ENCODE measurements at places on chromosomes 7 and 10. TPM values are rescaled to one million over a fixed set of nuclear protein-coding genes. Genes with fewer than 3 reads are reported as not detected.
A peak's percentile ranks its signal among the peaks of the same experiment; 100 is the strongest.

DNA sequence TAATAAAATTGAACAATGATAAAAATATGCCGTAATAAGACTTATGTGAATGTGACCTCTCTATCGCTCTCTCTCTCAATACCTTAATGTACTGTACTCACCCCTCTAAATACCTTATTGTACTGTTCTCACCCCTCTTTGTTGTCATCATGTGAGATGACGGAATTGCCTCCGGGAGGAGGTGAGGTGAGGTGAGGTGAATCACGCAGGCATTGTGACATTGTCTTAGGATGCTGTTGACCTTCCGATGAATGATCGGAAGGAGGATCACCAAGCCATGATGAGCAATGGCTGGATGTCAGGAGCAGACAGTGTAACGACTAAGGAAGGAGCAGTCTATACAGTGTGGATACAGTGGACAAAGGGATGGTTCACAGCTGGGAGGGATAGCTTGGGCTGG lies 87.4 kb upstream of the FAM20C start:
- DNase-seq: no peak

GTF2I gene
- 175 TPM for polyA plus RNA-seq

CLDN4 gene
- polyA plus RNA-seq: 0.97 TPM

GRCh38 chr10:130805635-130806030 lies 505.9 kb downstream of the TCERG1L start:
- DNase-seq: no peak

- peak; percentile 32 for DNase-seq
These were observed 90.1 kb downstream of the EPC1 start for GRCh38 chr10:32256613-32257437.

PDAP1 gene
- 119 TPM for polyA plus RNA-seq

DNA sequence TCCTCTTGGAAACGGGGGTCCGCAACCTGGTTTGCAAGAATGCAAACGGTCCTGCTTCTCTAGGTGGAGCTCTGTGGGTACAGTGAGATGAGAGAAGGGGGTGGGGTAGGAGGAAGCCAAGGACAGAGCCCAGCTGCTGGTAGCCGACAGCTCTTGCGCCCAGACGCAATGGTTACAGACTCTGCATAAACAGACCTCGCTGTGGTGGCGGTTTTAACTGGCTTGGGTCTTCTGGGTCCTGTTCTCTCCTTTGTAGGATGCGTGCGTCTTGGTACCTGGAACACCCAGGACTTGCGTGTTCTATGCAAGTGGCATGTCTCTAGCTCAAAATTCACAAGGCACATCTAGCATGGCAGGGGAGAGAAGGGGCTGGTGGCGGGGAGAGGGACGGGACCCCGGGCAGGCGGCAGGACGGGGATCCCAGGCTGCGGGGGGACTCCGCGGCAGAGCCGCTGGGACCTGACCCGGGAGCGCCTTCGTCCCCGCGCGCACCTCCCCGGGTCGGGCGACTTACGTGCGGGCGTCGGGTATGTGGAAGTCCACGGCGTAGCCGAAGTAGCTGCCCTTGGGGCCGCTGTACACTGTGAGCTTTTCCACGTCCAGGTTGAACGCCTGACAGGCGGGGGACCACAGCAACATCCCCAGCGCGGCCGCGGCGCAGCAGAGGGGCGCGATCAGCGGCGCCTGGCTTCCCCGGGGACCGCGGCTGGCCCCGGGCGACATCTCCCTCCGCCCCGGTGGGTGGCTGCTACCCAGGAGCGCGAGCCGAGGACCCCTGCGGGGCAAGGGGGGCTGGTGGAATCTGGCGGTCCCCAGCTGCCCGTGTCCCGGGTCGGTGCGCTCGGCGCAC lies 448 bp downstream of the ITGA8 start:
- DNase-seq: peak; percentile 32

GRCh38 chr7:920351-921070 lies 34.0 kb downstream of the ADAP1 start:
- no peak for DNase-seq

- peak; percentile 84 for DNase-seq
These were observed 105.2 kb downstream of the THSD7A start for GRCh38 chr7:11726794-11727155.

DNA sequence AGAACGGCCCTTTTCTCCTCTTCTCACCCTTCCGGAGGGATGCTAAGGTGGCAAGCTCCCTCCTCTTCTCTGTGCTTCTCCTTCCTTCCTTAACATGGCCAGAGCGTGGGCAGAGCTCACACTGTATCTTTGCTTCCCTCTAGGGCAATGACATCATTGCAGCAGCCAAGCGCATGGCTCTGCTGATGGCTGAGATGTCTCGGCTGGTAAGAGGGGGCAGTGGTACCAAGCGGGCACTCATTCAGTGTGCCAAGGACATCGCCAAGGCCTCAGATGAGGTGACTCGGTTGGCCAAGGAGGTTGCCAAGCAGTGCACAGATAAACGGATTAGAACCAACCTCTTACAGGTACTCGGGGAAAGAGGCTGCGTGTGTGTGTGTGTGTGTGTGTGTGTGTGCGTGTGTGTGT lies 36.6 kb downstream of the AP3M1 start:
- DNase-seq: no peak

- peak; percentile 64 for DNase-seq
These were observed 20.5 kb upstream of the PITRM1 start for GRCh38 chr10:3192856-3193635.

HSPA12A gene
- polyA plus RNA-seq: 8.0 TPM

GRCh38 chr7:44736896-44737295 lies 11.8 kb upstream of the ZMIZ2 start:
- no peak for DNase-seq

CCL26 gene
- polyA plus RNA-seq: 1.6 TPM

CDC14C gene
- polyA plus RNA-seq: not detected

PRRT4 gene
- polyA plus RNA-seq: 32.9 TPM

ZCWPW1 gene
- 7.1 TPM for polyA plus RNA-seq

TAS2R3 gene
- polyA plus RNA-seq: 0.66 TPM

PRLHR gene
- not detected for polyA plus RNA-seq

DNA sequence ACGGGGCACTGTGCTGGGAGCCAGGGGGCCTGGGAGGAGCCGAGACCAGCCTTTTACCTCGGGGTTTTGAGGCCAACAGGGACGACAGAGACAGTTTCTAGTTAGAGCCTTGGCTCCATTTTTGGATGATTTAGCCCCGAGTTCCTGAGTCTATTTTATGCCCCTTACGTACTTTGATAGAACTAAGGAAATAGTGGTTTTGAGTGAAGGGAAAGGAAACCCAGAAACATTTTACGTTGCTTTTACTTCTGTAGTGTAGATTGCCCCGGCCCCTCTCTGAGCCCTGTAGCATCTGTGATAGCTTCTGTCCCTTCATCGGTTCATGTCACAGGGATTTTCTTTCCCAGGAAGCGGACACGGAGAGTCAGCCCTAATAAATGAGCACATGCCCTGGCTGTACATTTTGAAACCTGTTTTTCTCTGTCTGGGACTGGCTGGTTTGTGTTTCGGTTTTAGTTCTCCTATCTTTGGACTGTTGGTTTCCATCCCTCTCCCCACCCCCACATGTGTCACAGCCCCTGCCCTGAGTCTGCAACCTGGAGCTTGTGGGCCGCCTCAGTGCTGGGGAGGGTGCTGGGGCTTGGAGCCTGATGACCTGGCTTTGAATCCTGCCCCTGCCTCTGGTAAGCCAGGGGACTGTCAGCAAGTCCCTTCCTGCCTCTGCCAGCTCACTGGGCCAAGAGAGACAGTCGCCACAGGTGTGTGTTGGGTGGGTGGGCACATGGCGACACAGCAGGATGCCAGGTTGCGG lies 6.9 kb upstream of the ORAI2 start:
- no peak for DNase-seq

DNA sequence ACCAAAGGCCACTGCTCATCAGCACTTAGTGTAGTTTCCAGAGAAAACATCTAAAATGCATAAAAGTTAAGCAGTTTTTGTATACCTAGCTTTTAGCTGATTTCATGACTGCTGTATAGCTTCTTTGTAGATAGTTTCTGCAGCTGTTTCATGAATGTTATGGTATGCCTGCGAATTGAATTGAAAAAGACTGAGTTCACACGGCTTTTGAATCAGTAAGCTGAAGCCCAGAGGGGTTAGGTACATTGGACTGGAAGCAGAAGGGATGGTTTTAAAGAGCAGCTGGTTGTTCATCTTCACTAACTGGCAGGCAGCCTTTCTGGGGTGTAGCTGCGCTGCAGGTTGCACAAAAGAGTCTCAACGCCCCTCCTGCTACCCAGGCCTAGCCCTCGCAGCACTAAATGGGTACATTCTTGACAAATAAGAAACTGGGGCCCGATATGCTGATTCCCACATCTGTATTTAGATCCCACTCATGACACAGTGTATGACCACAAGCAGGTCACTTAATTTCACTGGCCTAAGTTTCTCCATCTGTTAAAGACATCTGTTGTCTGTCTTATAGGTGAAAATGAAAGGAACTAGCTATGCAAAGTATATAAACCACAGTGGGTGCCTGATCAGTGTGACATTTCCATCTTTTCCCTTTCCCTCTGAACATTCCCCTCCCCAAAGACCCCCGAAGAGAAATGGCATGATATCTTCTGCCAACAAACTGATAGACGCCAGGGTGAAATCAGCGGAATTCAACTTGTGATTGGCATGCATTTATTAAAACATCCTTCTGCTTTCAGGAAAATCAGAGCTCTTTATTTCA lies 85.9 kb upstream of the AGBL3 start:
- DNase-seq: peak; percentile 32

C10orf71 gene
- 41.8 TPM for polyA plus RNA-seq

SPDYE2 gene
- polyA plus RNA-seq: 14.8 TPM

DNA sequence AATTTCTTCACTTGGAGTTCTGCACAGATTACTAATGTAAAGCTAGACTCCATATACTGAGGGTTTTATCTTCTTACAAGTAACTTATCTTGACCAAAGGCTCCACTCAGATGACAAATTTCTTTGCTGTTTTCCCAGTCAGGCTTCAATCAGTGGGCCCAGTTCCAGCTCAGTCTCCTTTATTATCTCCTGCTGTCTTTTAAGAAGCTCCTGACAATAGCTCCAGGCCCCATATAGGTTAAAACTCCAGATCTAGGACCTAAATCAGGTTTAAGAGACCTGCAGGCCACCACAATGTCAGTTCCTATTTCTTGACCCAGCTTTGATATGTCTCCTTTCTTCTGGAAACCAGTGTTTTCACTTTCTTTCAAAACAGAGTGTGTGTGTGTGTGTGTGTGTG lies 165.2 kb downstream of the RELN start:
- no peak for DNase-seq

DNA sequence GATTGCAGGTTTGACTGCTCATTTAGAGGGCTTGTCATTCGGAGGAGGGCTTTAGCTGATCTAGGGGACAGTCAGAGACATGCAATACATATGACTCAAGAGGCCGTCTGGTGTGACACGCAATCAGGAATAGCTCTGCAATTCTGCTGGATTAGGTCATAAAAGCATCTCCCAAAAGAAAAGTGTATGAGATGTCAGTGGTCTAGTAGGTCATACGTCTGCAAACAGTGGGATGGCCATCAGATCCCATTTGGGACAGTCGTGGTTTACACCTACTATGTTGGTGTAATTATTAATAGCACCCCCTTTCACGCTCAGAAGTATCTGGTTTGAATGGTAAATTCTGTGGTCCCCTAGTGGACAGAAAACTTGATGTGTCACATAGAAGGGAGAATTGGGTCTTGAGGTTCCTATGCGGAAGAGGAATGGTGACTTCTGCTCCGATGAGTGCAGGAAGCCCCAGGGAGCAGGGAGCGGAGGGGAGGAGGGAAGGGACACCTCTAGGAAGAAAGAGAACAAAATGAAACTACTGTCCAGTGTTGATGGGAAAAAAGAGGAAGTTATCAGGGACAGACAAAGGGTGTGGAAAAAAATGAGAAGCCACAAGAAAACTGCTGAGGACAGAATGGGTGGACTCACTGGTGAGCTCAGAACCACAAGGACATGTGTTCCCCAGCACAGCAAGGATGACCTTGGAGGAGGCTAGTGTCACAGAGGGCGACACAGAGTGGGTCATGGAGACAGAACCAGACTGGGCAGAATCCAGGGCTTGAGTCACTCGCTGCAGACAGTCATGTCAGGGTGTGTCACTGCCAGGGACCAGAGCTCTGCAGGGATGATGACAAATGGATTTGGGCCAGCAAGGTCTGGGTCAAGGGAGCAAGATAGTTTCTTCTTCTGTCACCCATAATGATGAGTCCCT lies 59.9 kb downstream of the MAP3K8 start:
- DNase-seq: no peak

DNA sequence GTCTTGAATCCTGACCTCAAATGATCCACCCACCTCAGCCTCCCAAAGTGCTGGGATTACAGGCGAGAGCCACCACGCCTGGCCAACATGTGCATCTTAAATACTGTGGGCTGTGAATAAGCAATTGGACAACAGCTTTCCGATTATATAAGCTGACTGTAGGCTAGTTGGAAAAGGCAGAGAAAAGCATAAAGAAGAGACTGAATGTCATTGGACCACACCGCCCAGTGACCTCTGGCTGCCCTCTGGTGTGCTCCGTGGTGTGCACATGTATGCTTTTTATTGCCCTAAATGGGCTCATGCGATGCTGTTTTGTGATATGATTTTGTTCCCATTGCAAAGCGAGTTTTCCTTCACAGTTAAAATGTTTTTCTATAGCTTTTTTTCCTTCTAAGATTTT lies 15.4 kb upstream of the CSGALNACT2 start:
- DNase-seq: no peak

CLCN1 gene
- polyA plus RNA-seq: 2.5 TPM

- DNase-seq: peak; percentile 32
These were observed 95.3 kb upstream of the CYP26C1 start for GRCh38 chr10:92965314-92965713.

HIF1AN gene
- polyA plus RNA-seq: 40.1 TPM

GRCh38 chr10:69333205-69333604 lies 54.9 kb downstream of the HK1 start:
- no peak for DNase-seq

VIPR2 gene
- polyA plus RNA-seq: 12.1 TPM

Measured in hindlimb muscle (tissue), 1 donor.